Memory B cell (primary cell): ENCODE measurements at places on chromosomes 6 and 20.

DNA sequence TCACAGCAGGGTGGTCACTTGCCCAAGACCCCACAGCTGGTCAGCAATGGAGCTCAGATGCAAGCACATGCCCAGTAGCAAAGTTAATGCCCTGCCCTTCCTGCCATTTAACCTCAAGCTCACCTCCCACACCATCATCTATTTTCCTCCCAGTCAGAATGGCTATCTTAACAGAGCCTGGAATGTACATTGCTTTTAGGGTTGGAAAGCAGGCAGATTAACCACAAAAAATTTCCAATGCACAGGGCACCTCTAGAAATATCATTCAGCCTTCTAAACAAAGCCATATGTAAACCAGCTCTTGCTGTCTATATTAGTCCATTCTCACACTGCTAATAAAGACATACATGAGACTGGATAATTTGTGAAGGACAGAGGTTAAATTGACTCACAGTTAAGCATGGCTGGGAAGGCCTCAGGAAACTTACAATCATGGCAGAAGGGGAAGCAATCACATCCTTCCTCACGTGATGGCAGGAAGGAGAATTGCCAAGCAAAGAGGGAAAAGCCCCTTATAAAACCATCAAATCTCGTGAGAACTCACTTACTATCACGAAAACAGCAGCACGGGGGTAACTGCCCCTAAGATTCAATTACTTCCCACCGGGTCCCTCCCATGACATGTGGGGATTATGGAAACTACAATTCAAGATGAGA, 106.9 kb downstream of the FYN start:
- no peak for DNase-seq
- H3K27ac ChIP-seq, result no peak overlapping the region
- peaks cover 10% of the 10 kb centered on the region for H3K36me3 ChIP-seq
- no peak overlapping the region for H3K4me3 ChIP-seq

- DNase-seq, result no peak
- H3K4me3 ChIP-seq, result peak overlapping the region; percentile 89
Observed at GRCh38 chr6:170291271-170292110, 613 bp upstream of the DLL1 start.

DNA sequence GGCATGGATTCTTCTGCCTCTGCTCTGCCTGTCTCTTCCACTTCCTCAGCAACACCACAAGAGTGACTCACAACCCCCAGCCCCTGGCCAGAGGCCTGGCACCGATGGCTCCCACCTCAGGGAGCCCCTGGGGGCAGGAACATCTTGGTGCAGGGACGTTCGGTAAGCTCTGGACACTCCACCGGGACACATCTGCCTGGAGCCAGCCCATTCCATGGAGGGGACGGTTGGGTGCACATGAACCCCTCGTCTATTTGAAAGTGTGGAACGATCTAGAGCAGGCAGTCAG, 246.5 kb downstream of the ERMARD start:
- no peaks in the 10 kb centered on the region for H3K4me1 ChIP-seq
- no peak overlapping the region for H3K4me3 ChIP-seq
- no peak overlapping the region for H3K27ac ChIP-seq
- H3K36me3 ChIP-seq, result peaks cover 2% of the 10 kb centered on the region
- DNase-seq, result no peak

- no peaks in the 10 kb centered on the region for H3K36me3 ChIP-seq
- peaks cover 19% of the 10 kb centered on the region for H3K27me3 ChIP-seq
- peaks cover 2% of the 10 kb centered on the region for H3K4me1 ChIP-seq
- no peak for DNase-seq
- H3K27ac ChIP-seq, result no peak overlapping the region
Observed at GRCh38 chr20:6053064-6053775, 640 bp downstream of the LRRN4 start.

DNA sequence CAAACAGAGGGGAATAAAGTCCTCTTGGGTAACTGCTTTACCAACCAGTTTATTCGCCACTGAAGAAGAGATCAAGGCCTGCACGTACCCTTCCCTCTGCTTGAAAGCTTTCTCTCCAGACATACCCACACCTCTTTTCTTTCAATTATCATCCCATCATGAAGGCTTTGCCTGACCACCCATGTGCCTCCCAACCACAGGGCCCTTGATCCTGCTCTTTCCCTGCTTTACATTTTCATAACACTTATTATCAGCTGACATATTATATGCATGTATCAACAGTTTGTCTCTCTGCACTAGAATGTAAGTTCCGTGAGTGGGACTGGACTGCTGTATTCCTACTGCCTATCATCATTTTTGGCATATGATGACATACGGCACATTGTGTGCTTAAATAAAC, 20.9 kb upstream of the RPN2 start:
- peaks cover 4% of the 10 kb centered on the region for H3K36me3 ChIP-seq
- no peak overlapping the region for H3K27ac ChIP-seq
- DNase-seq, result no peak
- H3K4me3 ChIP-seq, result no peak overlapping the region
- H3K27me3 ChIP-seq, result no peaks in the 10 kb centered on the region
- H3K4me1 ChIP-seq, result no peaks in the 10 kb centered on the region

- H3K4me3 ChIP-seq, result no peak overlapping the region
- H3K4me1 ChIP-seq, result peaks cover 12% of the 10 kb centered on the region
- no peak for DNase-seq
- H3K27me3 ChIP-seq, result peaks cover 25% of the 10 kb centered on the region
- H3K27ac ChIP-seq, result no peak overlapping the region
Observed at GRCh38 chr6:149995971-149996370, 29.4 kb downstream of the RAET1L start.
